Kidney (tissue), 22 donors: ENCODE measurements at places on chromosomes 6 and 20.

DNA sequence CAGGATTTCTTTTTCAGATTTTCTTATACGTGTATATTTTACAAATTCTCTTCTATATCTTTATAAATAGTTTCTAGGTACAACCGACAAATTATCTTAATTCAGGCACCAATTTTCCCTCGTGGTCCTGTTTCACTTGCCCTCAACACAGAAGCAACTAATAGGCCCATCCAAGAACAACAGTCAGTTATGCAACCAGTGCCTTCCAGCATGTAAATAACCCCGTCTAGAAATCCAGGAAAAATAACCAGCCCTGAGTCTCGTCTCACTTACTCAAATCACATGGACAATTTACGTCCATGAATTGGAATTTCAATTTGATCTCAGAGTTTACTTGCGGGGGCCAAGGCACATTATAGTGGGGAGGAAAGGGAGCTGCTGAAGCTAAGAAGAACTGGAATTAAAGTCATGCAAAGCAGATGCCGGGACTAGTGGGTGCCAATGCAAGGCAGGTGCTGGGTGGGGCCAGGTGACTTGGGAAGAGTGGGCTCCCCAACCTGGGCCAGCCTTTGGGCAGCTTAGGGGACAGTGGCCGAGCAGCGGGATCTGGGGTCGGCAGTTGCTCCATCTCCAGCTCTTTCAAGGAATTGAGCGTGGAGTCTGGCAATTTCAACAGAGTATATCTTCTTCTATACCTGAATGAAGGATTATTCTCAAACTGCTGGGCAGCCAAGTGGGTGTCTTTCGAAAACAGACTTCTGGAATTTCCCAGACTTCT is 121.7 kb downstream of the EDN3 start:
- DNase-seq, result no peak

- DNase-seq, result no peak
These were observed 26.5 kb upstream of the PPP1R14C start for GRCh38 chr6:150116200-150116800.

GRCh38 chr6:42989923-42990322 is 5.6 kb downstream of the PPP2R5D start:
- DNase-seq, result no peak

- DNase-seq, result no peak
These were observed 429.1 kb downstream of the HTR1B start for GRCh38 chr6:77034161-77034560.

- DNase-seq, result no peak
These were observed at the start of gene HLA-F for GRCh38 chr6:29723262-29723665. TSS of gene HLA-F (plus strand) at chr6:29723434. CDS start at chr6:29723464, 30 bp downstream.

GRCh38 chr20:53681352-53682212 is 87.9 kb upstream of the ZNF217 start:
- no peak for DNase-seq

GRCh38 chr20:54605319-54605718 is 129.9 kb downstream of the DOK5 start:
- DNase-seq, result no peak

GRCh38 chr6:78615430-78615904 is 251.9 kb upstream of the IRAK1BP1 start:
- no peak for DNase-seq

- DNase-seq, result no peak
These were observed 19.7 kb upstream of the HLA-DRB1 start for GRCh38 chr6:32609391-32609730.

DNA sequence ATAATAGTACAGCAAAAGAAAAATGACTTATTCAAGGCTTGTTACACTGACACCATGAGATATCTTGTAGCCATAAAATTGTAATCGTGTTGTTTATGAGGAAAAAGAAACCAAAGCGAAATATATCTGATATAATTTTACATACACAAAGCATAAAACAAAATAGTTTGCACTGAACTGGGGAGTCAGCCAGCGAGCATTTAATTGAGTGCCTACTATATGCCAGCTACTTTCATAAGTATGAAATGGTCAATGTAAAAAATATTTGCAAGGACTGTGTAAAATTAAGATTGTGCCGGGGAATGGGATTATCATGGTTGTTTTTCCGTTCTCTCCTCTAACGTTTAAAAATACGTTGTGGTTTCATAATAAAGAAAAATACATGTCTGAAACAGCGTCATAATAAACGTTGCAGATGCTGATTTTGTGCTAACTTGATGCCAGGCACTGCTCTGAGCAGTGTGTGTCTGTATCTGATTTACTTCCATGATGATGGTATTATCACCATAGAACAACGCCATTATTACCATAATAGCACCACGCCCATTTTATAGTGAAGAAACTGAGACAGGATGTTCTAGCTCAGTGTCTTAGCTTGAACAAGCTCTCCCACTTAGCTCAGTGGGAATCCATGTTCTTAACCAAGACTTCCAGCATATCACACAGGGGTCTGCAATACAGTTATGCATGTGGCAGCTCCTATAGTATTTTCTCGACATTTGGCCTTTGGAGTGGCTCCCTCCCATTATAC is 144.6 kb downstream of the BCAS1 start:
- DNase-seq, result no peak

- DNase-seq, result no peak
These were observed 41.1 kb upstream of the CAP2 start for GRCh38 chr6:17352302-17352701.

DNA sequence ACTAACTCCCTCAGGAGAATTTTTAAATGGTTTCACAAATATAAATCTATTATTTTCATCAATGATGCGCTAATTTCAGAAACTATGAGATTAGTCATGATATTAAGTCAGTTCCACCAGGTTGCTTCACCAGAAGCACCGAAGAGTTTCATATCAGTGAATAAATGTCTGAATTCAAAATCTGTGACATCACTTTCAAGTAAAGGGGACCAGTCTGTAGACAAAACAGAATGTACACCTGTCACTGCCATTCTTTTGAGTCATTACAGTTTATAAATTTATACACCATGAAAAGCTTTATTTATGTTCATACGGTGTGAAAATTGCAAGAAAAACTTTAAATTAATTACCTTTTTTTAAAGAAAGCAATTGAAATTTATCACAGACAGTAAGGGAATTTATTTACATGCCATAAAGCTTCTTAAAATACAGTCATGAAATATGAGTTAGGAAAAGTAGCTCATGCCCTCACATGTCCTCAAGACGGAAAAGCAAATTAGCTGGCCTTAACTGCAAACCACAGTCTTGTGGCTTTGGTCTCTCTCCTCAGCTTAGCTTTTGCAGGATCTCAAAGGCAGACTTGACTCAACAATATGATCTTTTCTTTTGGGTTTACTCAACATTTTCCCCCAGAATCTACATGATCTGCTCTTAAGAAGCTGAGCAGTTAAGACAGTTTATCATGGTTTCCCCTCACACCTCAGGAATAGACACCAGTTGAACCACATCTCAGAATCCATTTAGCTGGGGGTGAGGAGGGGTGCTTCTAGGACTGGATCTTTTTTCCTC is 177.7 kb upstream of the MCHR2 start:
- DNase-seq, result no peak

GRCh38 chr20:46913329-46914044 is 18.8 kb downstream of the EYA2 start:
- no peak for DNase-seq

DNA sequence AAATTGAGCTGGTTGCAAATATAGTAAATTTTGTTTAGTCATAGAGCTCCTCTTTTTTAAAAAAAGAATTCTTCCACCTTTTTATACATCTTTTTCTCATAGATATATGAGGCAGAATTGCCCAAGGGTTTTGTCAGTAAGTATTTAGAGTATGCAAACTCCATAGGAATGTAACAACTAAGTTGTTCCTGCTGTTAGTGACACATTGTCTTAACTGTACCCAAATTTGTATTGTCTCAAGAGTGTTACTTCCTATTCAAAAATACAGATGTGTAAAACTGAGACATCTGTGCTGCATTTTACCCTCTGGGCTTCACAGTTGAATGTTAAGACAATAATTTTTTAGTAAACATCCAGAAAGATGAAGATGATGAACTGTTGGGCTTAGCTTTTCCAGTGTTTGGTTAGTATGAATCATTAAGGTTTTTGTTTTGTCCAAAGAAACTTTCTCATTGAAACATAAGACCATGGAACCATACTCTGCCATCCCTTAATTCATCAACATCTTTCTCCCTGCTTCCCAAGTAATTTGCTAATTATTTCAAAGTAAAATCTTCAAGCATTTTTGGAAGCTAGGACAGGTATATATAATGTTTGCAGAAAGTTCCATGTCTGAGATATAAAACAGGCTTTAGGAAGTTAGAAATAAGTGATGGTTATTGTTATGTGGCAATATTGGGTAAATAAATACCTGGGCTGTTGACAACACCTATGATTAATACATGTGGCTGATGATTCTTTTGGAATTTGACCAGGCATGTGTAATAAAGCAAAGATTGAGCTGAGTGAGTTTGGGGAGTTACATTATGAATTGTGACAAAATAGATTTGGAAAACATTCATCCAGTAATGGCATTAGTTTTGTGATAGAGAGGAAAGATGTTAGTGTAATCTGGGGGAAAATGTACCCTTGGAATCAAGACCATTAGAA is 11.2 kb downstream of the OGFRL1 start:
- no peak for DNase-seq

- no peak for DNase-seq
These were observed 48.9 kb downstream of the CLIC5 start for GRCh38 chr6:45966797-45967196.

DNA sequence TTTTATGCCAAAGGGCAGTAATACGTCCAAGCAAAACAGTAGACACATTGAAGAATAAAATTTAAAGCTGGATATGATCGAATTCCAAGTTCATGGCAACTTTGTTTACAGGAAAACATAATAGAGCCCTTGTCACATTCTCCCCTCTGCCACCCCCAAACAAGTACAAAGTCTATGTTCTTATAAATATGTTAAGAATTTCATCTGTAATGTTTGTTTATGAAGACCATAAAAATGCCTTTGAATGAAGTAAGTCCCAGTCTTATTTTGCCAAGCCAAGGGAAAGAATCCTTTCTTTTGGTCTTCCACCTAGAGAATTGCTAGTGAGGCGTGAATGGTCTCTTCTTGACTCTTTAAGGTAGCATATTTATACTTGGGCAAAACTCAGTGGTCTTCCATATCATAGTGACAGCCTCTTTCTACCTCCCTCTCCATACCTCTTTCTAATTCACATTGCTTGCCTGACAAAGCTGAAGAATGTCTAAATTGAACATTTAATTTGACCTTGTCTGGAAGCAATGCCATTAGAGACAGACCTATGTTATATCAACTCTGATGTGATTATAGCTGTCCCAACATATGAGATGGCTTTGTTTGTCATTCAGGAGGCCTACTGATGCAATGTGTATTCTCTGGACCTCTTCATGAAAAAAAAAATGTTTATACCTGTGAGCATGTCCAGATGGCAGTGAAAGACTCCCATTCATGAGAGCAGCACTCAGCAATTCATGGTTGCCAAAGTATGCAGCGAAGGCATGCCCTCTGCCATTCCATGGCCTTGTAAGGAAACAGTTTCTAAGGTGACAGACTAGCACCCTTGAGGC is 70.6 kb upstream of the CCN2 start:
- no peak for DNase-seq

- DNase-seq, result no peak
These were observed 50.6 kb upstream of the FBXO30 start for GRCh38 chr6:145865175-145865574.

DNA sequence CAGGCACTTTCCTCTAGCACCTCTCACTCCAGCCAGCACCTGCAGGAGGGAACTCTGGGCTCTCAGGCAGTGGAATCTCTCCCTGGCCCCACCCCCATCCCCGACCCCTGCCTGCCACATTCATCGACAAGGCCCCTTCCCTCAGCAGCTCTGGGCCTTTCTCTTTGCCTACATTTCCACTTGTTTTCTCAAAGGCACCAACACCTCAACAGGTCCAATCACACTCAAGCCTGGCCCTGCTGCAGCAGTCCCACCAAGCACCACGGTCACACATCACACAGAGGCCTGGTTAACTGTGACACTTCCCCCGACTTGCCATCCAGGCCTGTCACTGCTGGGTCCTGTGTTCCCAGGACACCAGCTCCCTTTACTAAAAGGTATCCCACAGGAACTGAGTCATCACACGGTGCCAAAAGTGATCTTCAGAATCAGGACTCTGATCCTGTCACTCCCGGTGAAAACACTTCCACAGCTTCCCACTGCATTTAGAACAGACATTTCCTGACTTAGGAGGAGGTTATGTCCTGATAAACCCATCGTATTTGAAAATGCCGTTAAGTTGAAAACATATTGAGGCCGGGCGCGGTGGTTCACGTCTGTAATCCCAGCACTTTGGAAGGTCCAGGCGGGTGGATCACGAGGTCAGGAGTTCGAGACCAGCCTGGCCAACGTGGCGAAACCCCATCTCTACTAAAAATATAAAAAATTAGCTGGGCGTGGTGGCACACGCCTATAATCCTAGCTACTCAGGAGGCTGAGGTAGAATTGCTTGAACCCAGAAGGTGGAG is 54.9 kb downstream of the MYH7B start:
- DNase-seq, result no peak

DNA sequence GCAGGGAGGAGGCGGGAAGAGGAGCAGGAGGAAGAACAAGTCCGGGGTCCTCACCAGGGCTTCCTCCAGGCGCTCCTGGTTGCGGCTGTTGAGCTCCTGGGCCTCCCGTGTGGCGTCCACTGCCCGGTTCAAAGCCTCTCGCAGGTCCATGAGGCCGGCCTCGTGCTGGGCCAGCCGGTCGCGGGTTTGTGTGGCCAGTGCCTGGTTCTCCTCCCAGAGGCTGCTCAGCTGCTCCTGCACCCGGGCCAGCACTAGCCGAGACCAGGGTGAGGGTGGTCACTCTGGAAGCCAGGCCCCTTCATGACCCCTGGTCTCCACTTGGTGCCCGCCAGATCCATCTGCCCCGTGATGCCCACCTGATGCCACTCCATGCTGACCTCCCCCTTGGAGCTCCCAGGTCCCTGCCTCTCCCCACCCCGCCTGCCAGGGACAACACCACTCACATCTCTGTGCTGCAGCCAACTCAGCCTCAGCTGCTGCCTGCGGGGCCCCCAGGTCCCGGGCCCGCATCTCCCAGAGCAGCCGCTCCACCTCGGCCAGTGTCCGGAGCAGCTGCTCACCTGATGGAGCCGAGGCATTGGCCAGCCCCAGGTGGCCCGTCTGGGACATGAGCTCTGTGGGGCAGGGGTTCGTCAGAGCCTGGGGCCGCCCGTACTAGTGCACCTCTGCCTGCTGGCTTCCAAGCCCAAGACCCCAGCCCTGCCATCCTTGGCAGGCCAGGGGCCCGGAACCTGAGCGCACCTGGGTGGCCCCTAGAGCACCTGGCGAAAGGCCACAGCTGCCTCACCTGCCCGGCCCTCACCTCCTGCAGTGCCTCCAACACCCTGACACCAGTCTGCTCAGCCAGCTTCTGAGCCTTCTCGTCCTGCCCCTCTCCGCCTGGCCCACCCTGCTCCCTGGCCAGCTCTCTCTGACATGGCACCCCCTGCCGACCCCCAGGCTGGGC is 15.9 kb downstream of the ADRM1 start:
- DNase-seq, result no peak
